ENCODE measurements at places on chromosomes 12 and 14.
A peak's percentile ranks its signal among the peaks of the same experiment; 100 is the strongest.

DNA sequence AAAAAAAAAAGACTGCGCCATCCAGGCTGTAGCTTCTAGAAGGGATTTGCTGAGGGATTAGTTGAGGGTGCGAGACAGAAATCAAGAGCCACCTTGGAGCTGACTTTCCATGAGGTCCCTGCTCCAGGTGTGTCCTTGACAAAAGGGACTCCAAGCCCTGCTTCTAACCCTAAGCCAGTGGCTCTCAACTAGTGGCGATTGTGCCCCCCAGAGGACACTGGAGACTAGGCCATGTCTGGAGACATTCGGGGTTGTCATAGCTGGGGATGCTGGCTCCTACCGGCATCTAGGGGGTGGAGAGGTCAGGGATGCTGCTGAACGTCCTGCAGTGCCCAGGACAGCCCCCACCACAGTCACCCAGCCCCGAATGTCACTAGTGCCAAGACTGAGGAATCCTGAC lies 40.6 kb downstream of the SPRING1 start:
- peak; percentile 34 for DNase-seq

GRCh38 chr14:65991104-65991503 lies 495.1 kb upstream of the CCDC196 start:
- no peak for DNase-seq

GRCh38 chr12:55742719-55743405 lies at the start of gene GDF11:
Gene GDF11, plus strand, starts transcription at chr12:55743122. Its CDS starts 195 bp downstream, at chr12:55743317.
- peak; percentile 89 for DNase-seq

DNA sequence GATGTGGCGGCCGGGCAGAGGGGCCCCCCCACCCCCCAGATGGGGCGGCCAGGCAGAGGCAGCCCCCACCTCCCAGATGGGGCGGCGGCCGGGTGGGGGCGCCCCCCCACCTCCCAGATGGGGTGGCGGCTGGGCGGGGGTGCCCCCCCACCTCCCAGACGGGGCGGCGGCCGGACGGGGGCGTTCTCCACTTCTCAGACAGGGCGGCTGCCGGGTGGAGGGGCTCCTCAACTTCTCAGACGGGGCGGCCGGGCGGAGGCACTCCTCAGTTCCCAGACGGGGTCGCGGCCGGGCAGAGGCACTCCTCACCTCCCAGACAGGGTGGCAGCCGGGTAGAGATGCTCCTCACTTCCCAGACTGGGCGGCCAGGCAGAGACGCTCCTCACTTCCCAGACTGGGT lies 469.8 kb downstream of the PCNX1 start:
- no peak for DNase-seq

DNA sequence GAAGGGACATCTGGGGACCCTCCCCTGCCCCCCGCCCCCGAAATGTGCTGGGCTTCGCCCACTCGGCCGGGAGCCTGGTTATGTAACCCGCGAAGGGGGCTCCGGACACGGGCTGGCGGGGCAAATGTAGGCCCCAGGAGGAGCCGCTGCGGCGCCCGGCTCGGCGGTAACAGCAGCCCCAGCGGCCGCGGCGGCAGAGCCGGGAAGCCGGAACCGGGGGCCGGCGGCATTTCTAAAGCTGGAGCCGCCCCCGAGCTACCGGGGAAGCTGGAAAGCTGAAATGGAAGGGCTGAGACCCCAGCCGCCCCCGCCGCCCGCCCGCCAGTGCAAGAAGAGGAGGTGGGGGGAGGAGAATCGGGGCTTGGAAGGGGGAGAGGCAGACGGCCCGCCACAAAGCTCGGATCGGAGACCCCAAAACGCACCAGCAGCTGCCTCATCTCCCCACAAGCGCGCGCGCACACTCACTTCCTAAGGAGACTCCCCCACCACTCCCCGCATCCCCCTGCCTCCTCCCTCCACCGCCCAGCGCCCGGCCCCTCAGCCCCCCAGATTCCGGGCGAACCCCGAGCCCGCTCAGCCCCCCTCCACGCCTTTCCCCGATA lies 1.5 kb downstream of the KDM2B start:
- no peak for DNase-seq

GRCh38 chr12:10249690-10250455 lies 37.2 kb downstream of the GABARAPL1 start:
- DNase-seq: no peak

GRCh38 chr12:121390856-121391255 lies 9.1 kb upstream of the RNF34 start:
- DNase-seq: no peak

GRCh38 chr12:16939871-16940306 lies 333.9 kb upstream of the LMO3 start:
- DNase-seq: peak; percentile 4

Data from hepatic stellate cell (primary cell).